ENCODE measurements at places on chromosomes 16 and 17. TPM values are rescaled to one million over a fixed set of nuclear protein-coding genes. Genes with fewer than 3 reads are reported as not detected.

Gene PABPN1L
- total RNA-seq: not detected

Gene HOXB5
- total RNA-seq: 10.8 TPM

GRCh38 chr17:60095381-60095780 is 16.7 kb upstream of the HEATR6 start:
- DNase-seq: no peak

GRCh38 chr17:7634384-7634783 is 4.4 kb downstream of the SHBG start:
- DNase-seq: no peak

GRCh38 chr16:56238188-56238587 is 46.9 kb downstream of the GNAO1 start:
- DNase-seq: no peak
